ENCODE measurements at places on chromosomes 6 and 20.

DNA sequence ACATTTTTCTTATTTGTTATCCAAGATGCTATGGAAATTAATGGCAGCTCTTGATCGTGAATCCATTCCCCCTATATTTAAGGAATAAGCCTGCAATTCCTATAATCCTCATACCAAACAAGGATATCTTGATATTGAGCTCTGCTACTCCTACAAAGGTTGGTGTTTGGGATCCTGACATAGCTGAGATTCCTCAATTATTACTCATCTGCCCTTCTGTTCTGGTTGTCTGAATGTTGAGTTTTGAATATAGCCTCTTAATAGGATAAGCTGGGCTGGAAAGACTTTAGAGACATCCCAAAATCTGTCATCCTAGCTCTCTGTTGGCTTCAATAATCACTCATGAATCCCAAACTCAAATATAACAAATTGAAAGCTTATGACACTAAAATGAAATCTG is 49.9 kb downstream of the CLIC5 start:
- no peak for DNase-seq

GRCh38 chr6:168582571-168582981 is 141.6 kb downstream of the SMOC2 start:
- DNase-seq, result no peak

DNA sequence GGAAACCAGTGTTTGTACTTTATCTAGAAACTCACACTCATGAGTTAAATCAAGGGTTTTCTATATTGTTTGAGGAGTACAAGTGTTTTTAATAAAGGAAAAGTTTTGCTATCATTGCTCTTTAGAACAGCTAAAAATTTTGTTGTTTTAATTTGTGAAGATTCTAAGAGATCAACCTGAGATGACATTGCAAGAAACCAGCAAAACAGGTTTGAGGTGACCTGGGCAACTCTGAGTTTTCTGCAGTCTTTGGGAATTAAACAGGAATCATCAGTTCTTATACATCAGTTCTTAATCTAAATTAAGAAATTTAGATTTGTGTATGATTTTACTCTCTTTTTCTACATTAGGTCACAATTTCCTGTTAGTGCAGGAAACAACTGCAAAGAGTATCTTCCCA is 114.5 kb downstream of the JAG1 start:
- DNase-seq, result no peak

GRCh38 chr6:82076916-82077315 is 170.6 kb downstream of the IBTK start:
- no peak for DNase-seq

DNA sequence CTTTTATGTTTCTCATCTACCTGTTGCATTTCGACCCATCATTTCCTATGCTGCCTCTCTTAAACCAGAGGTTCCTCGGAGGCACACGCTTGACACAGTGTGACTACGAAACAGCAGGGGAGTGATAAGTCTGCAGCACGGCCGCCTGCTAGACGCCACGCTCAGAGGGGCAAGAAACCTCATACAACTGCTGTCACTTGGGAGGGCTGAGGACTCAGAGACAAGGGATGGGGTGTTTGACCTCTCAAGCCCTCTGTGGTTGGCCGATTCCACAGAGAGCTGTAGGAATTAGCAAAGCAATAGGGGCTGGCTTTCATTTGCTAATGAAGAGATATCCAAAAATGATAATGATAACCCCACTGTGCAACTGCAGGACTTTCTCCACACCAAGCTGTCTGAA is 372.5 kb downstream of the ZFAND3 start:
- DNase-seq, result no peak

- DNase-seq, result no peak
These were observed 38.5 kb downstream of the SOD2 start for GRCh38 chr6:159654483-159655098.

DNA sequence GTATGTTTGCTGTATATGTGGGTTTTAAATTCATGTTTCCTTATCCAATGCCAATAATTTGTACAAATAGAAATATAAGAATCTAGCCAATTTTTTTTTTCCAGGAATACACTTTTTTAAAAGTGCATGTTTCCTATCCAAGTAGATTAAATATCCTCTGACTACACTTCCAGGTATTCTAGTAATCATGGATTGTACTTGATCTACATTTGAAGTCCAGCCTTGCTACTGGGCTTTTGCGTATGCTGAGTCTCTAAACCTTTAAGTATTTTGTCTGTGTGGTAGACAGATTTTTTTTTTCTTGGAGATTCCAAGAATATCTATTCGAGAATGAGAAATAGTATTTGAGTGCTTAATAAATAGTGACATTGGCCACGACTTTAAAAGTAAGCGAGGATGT is 188.3 kb downstream of the SASH1 start:
- no peak for DNase-seq

- DNase-seq, result no peak
These were observed 41.1 kb downstream of the FARS2 start for GRCh38 chr6:5302220-5302946.

DNA sequence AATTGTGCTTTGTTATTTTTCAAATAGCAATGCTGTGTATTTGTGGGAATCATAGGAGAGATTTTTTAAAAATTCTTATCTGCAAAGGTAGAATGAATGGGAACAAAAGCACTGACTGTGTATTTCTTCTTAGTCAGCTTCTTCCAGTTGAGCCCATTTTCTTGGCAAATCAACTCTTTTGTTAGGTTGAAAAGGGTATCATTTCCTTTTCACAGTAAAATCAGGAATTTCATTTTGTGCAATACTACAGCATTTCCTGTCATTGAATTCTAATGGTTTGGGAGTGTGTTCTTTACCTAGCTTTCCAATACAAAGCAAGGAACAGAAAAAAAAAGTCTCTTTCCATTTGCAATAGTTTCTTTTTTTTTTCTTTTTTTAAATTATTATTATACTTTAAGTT is 19.0 kb upstream of the EXOC2 start:
- DNase-seq, result no peak

- DNase-seq, result no peak
These were observed 100.1 kb upstream of the PRDM1 start for GRCh38 chr6:105985816-105986632.

- DNase-seq, result no peak
These were observed 223.8 kb downstream of the NRN1 start for GRCh38 chr6:5782783-5783547.

DNA sequence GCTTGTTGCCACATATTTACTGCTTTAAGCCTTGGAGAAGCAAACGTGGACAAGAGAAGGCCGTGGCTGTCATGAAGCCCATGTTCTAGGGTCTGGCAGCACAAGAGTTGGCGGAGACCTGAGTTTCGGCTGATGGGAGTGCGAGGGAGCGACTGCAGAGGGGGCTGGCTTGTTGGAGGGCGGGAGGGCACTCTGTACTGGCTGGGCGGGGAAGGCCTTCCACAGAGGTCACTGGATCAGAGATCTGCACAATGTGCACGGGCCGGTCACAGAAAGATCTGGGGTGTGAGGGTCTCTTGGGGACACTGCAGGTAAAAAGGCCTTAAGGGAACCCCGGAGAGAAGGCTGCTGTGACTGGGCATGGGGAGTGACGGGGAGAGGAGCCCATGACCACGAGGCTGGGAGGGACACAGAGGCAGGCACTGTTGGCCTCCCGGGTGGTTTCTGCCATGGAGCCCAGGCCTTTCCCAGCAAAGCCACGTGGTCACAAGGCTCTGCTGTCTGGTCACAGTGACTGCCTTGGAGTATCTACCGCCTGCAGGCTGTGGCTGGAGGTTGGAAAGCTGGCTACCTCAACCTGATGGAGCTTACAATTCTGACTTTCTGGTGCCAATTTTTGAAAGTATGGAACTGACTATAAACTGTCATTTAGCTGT is 23.8 kb downstream of the FOXC1 start:
- no peak for DNase-seq

GRCh38 chr6:170039156-170040114 is 251.4 kb downstream of the DLL1 start:
- no peak for DNase-seq

DNA sequence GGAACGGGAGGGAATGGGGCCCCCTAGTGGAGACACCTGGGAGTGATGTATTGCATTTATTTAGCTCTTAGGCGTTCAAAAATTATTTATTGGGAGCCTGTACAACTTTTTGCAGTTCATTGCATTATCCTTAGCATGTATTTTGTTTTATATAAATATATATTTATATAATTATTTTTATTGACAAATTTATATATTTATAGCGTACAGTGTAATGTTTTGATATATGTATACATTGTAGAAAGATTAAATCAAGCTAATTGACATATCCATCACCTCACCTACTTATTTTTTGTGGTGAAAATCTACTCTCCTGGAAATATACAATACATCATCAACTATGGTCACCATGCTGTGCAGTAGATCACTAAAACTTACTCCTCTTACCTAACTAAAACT is 975 bp downstream of the SIRT5 start:
- no peak for DNase-seq

DNA sequence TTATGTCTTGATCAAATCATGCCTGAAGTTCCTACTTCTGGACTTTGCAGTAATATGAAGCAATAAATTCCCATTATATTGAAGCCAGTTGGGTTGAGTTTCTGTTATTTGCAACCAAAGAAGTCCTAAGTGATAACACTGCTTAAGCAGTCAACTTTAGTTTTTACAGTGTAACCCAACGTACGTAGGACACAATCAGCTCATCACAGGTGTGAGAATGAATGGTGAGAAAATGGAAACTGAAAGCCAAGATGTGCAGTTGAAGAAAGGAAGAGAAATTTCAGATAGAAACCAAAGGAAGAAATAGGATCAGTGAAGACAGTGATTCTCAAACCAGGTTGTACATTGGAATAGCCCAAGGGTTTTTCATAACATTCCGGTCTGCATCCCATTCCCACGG is 211.4 kb upstream of the ZFP64 start:
- DNase-seq, result no peak

DNA sequence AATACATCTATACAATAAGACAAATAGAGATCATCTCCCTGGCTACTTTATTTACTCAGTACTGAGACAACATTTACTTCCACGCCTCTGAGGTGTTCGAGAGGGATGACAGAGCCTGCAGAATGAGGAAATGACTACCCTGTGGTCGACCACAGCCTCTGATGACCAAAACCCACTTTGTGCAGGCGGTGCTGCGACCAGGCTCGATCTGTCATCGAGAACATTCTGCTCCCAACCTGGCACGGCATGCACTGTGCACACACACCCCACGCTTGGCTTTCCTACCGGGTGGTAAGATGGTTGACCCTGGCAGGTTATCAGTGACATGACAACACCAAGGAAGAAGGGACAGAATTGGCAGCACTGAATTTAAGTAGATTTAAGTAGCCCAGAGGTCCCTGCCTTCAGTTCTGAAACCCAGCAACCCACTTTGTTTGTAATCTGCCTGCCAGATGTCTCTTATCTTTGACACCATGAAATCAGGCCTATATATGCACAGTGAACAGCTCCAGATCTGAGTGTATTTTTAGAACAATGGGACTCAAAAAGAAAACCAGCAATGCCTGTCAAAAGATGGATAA is 42.6 kb downstream of the TTI1 start:
- peak; percentile 27 for DNase-seq

DNA sequence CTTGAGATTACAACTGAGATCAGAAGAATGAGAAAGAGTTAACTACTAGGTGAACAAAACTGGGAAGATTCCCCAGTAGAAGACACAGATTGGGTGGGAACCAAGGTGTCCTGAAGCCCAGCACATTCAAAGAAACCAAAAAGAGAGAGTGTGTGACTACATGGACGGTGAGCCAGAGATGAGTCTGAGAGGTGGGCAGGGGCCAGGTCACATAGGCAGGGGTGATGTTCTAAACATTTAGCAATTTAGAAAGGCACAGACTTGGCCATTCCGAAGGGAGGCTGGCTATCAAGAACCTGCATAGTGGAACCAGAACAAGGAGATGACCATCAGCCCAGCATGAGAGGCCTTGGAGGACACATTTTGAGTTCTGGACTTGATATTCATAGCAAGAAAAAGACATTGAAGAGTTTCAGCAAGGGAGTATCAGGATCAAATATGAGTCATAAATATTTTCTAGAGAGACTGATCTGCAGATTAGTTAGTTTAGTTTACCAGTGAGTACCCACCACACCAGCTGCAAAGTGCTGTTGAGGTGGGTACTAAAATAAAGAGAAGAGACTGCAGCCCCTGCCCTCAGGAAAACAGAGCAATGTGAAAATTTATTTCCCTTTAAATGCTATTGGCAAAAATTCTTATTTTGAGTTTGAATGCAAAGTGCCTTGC is 340.5 kb upstream of the PRDM1 start:
- no peak for DNase-seq
